ENCODE measurements at places on chromosomes 5 and 9. TPM values are rescaled to one million over a fixed set of nuclear protein-coding genes. Genes with fewer than 3 reads are reported as not detected.

DNA sequence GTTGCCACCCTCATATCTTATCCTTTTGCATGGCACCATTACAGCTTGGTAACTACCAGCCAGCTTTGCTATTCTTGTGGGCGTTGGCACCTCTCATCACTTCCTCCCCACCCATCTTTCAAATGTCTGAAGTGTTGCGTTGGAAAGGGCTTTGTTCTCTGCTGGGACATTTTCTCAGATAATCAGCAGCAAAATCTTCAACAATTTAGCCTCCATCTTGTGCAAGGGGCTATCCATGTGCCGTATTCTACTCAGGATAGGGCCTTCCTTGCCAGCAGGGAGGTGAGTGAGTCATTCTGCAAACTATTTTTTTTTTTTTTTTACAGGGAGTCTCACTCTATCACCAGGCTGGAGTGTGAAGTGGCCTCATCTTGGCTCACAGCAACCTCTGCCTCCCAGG, 62.1 kb upstream of the NUDT12 start:
- no peak for ATAC-seq

- no peak for ATAC-seq
These were observed 240.7 kb downstream of the CSNK1G3 start for GRCh38 chr5:123752552-123753179.

GRCh38 chr5:164394686-164395194, 889.3 kb downstream of the MAT2B start:
- no peak for ATAC-seq

DNA sequence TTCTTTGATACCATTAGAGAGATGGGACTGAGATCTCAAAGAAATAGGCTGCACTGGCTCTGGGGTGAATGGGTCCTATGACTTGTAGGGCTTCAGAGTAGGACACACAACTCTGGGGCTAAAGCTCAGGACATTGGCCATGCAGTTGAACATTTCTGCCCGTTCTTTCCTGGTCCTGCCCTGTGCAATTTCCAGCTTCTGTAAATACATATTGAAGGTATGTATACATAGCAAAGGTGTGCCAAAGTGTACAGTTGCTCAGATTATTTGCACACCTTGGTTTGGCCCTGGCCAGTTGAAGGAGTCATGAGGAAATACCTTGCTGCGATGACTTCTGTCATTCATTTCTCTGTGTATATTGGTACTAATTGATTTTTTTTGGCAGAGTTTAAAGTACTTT, 52.8 kb upstream of the TAF11L2 start:
- ATAC-seq, result no peak

DNA sequence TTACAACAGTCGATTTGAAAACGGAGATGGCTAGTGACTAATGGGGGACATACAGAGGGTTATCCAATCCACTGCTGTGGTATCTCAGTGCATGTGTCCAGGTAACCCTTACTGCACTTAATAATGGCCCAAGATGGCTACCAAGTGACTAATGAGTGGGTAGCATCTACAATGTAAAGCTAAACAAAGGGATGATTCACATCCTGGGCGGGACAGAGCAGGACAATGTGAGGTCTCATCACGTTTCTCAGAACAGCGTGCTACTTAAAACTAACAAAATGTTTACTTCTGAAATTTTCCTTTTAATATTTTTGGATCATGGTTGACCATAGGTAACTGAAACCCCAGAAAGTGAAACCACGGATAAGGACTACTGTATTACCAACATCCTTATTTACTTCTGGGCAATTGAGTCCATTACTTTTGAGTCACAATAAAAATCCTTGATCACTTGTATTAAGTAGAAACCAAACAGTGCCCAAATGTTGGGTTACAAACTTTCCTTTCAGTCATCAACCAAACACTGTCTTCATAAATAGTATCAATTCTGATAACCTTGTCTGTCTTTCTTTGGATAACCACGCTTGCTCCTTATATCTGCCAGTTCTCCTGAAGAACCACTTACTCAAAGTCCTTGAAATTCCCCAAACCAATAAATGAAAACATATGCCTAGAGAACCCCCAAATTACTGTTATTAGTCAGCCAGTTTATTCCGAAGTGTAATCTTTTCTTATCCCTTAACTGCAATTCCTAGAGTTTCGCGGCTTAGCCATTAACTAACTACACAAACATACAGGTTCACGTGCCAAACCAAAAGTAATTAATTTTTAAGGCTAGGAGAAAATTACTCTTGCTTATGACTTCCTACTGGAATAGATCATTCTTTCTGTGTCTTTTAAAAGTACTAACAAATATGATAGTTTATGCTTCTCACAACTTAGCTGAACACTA, 59.7 kb downstream of the ELL2 start:
- ATAC-seq, result peak; percentile 92

DNA sequence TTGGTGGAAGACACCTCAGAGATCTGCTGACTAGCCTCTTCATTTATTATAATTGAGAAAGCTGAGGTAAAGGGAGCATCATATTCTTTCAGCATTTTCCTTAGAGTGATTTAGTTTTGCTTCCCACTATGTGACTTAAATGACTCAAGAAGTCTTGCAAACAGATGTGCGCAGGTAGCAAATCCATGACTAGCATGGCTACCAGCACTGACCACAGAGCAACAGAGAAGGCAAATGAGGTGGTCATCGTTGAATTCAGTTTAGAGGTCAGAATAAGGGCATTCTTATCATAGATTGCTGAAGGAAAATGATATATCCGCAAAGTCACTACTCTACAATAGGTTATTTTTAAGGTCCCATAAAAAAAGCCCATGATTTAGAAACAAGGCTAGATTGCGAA, 162.2 kb downstream of the PIK3R1 start:
- ATAC-seq, result no peak

- peak; percentile 94 for ATAC-seq
These were observed 40.7 kb downstream of the F2RL2 start for GRCh38 chr5:76582230-76583162.

DNA sequence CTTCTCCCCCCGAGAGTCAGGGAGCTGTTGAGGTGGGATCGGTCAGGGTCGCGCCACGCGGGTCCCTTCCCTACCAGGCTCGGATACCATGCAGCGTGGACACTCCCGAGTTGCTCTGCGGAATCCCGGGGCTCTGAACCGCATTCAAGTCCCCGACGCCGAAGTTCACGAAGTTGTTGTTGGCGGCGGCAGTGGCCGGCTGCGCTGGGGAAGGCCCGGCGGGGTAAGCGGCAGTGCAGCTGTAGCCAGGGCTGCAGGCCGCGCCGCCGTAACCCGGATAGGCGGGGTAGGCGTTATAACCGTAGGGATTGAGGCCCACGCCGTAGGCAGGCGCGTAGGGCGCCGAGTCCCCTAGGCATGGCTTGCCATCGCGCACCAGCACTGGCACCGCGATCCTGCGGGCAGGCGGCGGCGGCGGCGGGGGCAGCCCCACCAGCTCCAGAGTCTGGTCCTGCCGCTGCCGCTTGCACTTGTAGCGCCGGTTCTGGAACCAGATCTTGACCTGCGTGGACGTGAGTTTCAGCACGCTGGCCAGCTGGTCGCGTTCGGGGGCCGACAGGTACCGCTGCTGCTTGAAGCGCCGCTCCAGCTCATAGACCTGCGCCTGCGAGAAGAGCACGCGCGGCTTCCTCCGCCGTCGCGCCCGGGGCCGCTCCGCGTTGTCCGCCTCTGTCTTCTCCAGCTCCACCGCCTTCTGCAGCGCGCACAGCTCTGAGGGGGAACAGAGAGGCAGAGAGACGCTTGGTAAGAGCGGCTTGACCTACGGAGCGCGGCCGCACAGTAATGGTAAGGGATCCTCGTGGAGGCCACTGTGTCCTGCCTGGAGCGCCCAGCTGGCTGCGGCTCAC, 2.3 kb downstream of the NKX2-5 start:
- ATAC-seq, result no peak

- no peak for ATAC-seq
These were observed 49.2 kb upstream of the KIAA1958 start for GRCh38 chr9:112437406-112437805.

DNA sequence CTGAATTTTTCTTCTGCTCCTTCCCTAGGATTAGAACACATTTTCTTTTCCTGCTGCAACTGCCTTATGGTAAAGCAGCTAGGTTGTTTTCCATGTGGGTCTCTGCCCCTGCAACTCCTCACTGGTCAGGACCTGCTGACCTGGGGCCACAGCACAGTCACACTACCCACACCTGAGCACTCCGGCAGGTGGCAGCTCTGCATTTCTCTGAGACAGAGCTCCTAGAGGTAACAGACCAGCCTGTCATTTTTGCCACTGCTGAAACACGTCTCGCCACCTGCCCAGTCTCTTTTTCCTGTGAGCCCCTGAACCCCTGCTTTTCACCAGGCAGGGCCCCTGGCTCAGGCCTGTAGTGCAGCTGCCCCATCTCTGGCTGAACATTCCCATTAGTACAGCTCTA, 609.6 kb downstream of the HINT1 start:
- ATAC-seq, result no peak

- ATAC-seq, result no peak
These were observed 325.9 kb upstream of the CYLC2 start for GRCh38 chr9:102669220-102669619.

GRCh38 chr9:130541533-130541932, 37.8 kb upstream of the FUBP3 start:
- no peak for ATAC-seq

- no peak for ATAC-seq
These were observed 162.8 kb downstream of the FAM174A start for GRCh38 chr5:100697970-100698369.

Gene ZNF608
- total RNA-seq, result not detected

Gene PCDHAC1
- total RNA-seq, result not detected

Gene ALDH7A1
- total RNA-seq, result 3.3 TPM

Gene HTR4
- not detected for total RNA-seq

Gene PSAT1
- total RNA-seq, result 14.1 TPM

Gene PCDHB13
- total RNA-seq, result not detected

Gene C5orf58
- not detected for total RNA-seq
